A549 treated with Hydrocortisone at 1 μM for 4 hours (cell line): ENCODE measurements at places on chromosomes 13 and 19. TPM values are rescaled to one million over a fixed set of nuclear protein-coding genes. Genes with fewer than 3 reads are reported as not detected.

Gene UNC13A
- 0.93 to 1.5 TPM (median 1.3 TPM) in 5 replicates for total RNA-seq

Gene VSIG10L
- total RNA-seq, result 11.6 to 16.8 TPM (median 14.1 TPM) in 5 replicates

Gene ZNF578
- not detected in 5 replicates for total RNA-seq

Gene NMRK2
- total RNA-seq, result not detected in 5 replicates

Gene PLVAP
- not detected in 5 replicates for total RNA-seq

Gene KCNRG
- 0.50 to 0.93 TPM (median 0.76 TPM) in 5 replicates for total RNA-seq

Gene GPC5
- total RNA-seq, result not detected in 5 replicates

Gene LIM2
- total RNA-seq, result not detected in 5 replicates

Gene GADD45B
- total RNA-seq, result 102 to 127 TPM (median 110 TPM) in 5 replicates

Gene SBSN
- total RNA-seq, result 2.2 to 4.6 TPM (median 3.5 TPM) in 5 replicates

Gene CA11
- 6.7 to 12.0 TPM (median 10.7 TPM) in 5 replicates for total RNA-seq

Gene SMIM44
- total RNA-seq, result not detected in 5 replicates

Gene CABP5
- total RNA-seq, result not detected in 5 replicates

Gene MAMSTR
- total RNA-seq, result 0.23 to 0.53 TPM (median 0.43 TPM) in 5 replicates

Gene KL
- total RNA-seq, result 0.02 to 0.07 TPM (median 0.05 TPM) in 5 replicates

Gene PRR19
- total RNA-seq, result 3.3 to 4.2 TPM (median 3.7 TPM) in 5 replicates

Gene LGALS14
- not detected in 5 replicates for total RNA-seq

Gene PRRG2
- 0.78 to 1.3 TPM (median 0.84 TPM) in 5 replicates for total RNA-seq

Gene TEX101
- total RNA-seq, result not detected in 5 replicates

Gene SIGLEC10
- 0.03 to 0.08 TPM (median 0.07 TPM) in 3 of 5 replicates, not detected in the others for total RNA-seq

Gene CRTC1
- total RNA-seq, result 3.2 to 4.6 TPM (median 3.7 TPM) in 5 replicates

Gene MAB21L1
- total RNA-seq, result not detected in 5 replicates

Gene STOML3
- not detected in 5 replicates for total RNA-seq

Gene KIR2DL4
- total RNA-seq, result not detected in 5 replicates

Gene KHSRP
- 179 to 222 TPM (median 196 TPM) in 5 replicates for total RNA-seq

Gene KLK12
- not detected in 5 replicates for total RNA-seq

Gene PALM3
- 1.6 to 2.3 TPM (median 2.0 TPM) in 5 replicates for total RNA-seq

Gene ONECUT3
- total RNA-seq, result not detected in 5 replicates

Gene NRTN
- 0.55 to 1.4 TPM (median 1.2 TPM) in 5 replicates for total RNA-seq

Gene ZNF878
- total RNA-seq, result not detected in 5 replicates
